ENCODE measurements at places on chromosomes 2 and 18. TPM values are rescaled to one million over a fixed set of nuclear protein-coding genes. Genes with fewer than 3 reads are reported as not detected.

GRCh38 chr2:101883860-101884259, 107.9 kb upstream of the IL1R2 start:
- ATAC-seq, result peak; percentile 95

- no peak for ATAC-seq
These were observed 352 bp upstream of the HOXD12 start for GRCh38 chr2:176099159-176099727.

- ATAC-seq, result no peak
These were observed 12.3 kb downstream of the TOGARAM2 start for GRCh38 chr2:28993206-28993960.

GRCh38 chr2:193523662-193524061, 1328.9 kb upstream of the TMEFF2 start:
- no peak for ATAC-seq

- no peak for ATAC-seq
These were observed 144.6 kb upstream of the SETBP1 start for GRCh38 chr18:44536046-44536445.

GRCh38 chr2:127911737-127912136, 26.0 kb upstream of the AMMECR1L start:
- ATAC-seq, result no peak

DNA sequence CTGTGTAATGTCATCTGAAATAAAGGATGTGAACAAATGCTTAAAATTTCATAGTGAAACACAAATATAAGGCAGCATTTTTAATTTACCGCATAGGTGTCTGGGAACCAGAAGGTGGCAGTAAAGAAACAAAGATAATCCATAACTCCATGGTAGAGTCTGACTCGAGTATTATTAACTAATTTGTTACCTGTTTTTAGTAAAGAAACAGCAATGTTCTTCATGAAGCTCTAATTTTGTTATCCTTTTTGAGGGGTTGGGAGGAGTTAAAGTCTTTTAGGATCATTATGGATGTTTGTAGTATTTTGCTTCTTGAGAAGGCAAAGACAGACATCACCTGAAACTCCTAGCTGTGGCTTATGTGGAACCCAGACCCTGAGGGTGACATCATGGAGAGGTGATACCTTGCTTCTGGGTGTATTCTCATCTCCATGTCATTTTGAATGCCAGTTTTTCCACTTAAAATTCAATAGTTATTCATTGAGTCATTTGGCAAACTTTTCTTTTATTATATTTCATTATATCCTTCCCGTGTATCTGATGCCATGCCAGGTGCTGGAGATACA, 286.2 kb upstream of the EPAS1 start:
- ATAC-seq, result peak; percentile 48

- no peak for ATAC-seq
These were observed 56.8 kb downstream of the DPP4 start for GRCh38 chr2:162017233-162017632.

DNA sequence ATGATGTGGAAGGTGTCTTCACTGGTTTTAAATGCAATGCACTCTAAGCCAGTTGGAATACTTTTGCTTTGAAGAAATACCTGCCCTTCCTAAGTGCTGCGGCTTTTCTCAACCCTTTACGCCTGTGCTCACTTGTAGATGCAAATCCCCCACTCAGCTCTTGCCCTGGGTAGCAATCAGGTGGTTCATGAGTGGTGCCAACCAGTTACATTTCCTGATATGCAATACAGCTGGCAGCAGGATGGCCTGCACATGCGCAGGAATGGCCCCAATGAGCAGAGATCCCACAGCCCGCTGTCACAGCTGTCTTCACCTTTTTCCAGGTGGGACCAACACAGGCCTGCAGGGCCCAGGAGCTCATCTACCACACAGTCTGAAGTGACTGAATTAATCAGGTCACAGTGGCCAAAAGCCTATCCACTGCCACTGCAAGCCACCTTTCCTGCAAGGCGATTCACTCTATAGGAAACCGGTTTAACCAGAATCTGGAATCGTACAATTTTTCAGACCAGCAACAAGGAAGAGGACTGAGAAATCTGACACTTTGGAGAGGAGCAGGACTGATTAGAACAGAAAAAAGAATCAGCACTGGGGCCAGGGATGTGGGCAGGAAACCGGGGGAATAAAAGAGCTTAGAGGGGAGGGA, 247.8 kb downstream of the MYT1L start:
- ATAC-seq, result no peak

- ATAC-seq, result no peak
These were observed 125.8 kb upstream of the HNMT start for GRCh38 chr2:137838255-137839092.

- ATAC-seq, result no peak
These were observed 239.9 kb downstream of the SPAG16 start for GRCh38 chr2:213524164-213524563.

GRCh38 chr18:48022531-48023329, 92.3 kb upstream of the SMAD2 start:
- peak; percentile 49 for ATAC-seq

- ATAC-seq, result peak; percentile 95
These were observed 242.9 kb upstream of the GYPC start for GRCh38 chr2:126413079-126413478.

DNA sequence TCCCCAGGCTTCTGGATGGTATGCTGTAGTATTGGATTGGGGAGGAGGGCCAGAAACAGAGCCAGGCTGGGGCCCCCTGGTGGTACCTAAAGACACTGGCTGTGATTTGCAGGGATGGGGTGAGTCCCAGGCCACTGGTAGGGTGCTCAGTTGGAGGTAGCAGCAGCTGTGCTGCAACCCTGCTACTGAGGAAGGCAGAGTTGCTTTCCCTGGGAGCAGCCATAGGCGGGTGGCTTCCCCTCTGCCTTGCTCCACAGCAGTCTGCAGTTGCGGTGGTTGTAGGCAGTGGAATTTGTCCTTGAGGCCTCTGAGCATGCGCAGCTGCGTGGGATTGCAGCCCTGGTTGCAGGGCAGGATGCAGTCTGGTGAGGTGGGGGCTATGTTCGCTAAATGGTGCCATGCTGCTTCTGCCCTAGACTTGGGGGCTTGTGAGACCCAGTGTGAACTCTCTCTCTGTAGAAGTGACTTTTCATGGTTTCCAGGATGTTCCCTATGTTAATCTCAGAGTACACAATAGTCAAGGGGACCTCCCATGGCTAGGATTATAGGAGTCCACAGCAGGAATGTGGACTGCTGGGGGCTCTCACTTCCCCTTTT, 443.5 kb downstream of the XIRP2 start:
- no peak for ATAC-seq

DNA sequence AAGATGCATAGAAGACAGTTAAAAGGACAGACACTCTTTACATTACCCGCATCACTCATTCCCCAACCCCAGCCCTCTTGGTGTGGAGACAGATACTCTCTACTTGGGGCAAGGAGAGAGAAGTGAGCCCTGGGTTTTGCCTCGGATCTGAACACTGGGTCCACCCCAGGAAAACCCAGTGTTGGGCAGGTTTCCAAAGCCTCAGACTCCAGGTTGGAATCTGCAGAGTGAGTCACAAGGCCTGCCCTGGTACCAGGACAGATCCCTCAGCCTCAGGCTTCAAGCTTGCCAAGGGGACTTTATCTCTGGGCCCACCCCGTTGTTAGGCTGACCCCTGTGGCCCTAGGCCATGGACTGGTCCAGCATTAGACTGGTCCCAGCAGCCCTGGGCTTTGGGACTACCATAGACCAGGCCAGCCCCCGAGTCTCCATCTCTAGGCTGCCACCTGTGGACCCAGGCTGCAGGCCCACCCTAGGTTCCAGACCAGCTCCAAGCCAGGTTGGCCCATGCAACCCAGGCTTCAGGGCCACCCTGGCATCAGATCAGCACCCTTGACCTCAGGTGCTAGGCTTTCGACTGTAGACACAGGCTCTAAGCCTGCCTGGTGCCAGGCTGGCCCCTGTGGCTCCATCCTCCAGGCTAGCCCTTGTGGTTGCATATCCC, 112.8 kb downstream of the GULP1 start:
- no peak for ATAC-seq

GRCh38 chr2:153408710-153409385, 69.7 kb downstream of the RPRM start:
- no peak for ATAC-seq

GRCh38 chr18:7572822-7573221, 5.7 kb downstream of the PTPRM start:
- peak; percentile 77 for ATAC-seq

GRCh38 chr18:62838475-62839098, 123.2 kb downstream of the PHLPP1 start:
- ATAC-seq, result no peak

- no peak for ATAC-seq
These were observed 102.1 kb upstream of the HS6ST1 start for GRCh38 chr2:128420776-128421175.

- ATAC-seq, result no peak
These were observed 1.0 kb downstream of the VIT start for GRCh38 chr2:36697424-36698066.

GRCh38 chr2:40872580-40872979, 420.7 kb upstream of the SLC8A1 start:
- no peak for ATAC-seq

DNA sequence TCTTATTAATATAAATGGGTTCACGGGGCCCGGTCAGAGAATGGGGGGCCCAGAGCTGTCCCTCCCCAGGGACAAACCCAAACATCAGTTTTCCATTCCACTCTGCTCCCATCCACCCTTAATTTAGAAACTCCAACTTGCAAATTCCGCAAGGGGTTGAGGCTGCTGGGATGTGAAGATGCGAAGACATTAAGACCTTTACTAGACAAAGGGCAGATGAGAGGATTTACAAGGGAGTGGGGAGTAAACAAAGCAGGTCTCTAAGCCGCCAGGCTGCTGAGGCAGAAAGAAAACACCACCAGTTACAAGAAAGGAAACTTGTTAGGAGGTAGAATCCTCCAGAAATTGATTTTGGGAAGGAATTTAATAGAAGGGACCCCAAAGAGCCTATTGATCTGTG, 33.1 kb downstream of the MARCO start:
- no peak for ATAC-seq

DNA sequence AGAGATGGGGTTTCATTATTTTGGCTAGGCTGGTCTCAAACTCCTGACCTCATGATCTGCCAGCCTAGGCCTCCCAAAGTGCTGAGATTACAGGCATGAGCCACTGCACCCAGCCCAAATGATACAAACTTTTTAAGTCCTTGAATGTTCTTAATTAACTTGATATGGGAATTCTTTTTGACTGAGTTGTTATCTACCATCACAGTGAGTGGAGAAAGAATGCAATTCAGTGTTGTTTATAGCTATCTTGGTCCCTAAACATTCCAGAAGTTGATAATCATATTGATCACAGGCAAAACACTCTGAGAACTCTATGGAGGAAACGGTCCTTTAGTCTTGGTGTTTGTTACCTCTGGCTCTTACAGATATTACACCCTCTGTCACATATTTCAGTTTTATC, 1072.5 kb downstream of the SUCLG1 start:
- no peak for ATAC-seq

DNA sequence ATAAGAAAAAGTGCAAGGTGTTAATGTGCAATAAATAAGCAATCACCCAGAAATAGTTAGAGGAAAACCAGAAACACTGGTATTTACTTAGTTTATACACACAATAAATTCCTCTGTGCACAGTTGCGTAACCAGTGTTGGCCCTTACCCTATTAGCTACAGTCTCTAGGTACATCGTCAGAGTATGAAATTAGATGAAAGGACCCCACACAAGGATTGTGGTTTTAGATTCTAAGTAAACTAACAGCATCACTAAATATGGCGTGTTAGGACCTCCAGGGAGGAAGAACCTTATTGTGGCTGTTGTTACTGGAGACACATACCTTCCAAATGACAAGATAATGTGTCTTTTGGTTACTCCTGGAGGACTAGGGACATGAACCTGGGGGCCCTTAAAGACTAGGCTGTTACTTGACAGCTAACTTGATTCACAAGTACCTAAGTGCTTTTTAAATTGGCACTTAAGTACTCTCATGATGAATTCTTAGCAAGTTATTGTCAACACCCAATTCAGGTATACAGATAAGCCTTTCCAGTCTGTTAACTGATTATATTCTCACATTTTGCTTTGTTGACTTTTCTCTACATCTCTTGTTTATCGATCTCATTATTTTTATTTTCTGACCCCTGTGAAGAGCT, 115.3 kb downstream of the FEZ2 start:
- ATAC-seq, result no peak

- ATAC-seq, result no peak
These were observed 25.6 kb downstream of the GCA start for GRCh38 chr2:162369551-162369950.

DNA sequence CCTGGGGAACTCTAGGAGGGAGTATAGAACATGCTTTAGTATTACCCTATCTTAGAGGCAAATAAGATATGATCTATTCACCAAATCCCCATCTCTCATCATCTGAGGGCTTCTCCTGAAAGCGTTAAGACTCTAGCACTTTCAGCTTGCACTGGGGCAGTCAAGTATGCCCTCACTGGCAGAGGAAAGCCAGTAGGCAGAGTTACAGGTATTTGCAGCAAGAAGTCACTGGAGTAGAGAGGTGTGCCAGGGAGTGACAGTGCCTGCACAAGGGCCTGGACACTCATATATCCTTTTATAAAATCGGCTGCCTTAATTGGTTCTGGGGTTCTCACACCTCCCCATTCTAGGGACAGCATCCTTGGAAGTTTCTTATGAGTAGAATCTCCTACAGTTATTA, 31.9 kb upstream of the CCDC85A start:
- ATAC-seq, result no peak

- ATAC-seq, result no peak
These were observed 40.2 kb downstream of the SLC35F5 start for GRCh38 chr2:113716291-113716690.

DNA sequence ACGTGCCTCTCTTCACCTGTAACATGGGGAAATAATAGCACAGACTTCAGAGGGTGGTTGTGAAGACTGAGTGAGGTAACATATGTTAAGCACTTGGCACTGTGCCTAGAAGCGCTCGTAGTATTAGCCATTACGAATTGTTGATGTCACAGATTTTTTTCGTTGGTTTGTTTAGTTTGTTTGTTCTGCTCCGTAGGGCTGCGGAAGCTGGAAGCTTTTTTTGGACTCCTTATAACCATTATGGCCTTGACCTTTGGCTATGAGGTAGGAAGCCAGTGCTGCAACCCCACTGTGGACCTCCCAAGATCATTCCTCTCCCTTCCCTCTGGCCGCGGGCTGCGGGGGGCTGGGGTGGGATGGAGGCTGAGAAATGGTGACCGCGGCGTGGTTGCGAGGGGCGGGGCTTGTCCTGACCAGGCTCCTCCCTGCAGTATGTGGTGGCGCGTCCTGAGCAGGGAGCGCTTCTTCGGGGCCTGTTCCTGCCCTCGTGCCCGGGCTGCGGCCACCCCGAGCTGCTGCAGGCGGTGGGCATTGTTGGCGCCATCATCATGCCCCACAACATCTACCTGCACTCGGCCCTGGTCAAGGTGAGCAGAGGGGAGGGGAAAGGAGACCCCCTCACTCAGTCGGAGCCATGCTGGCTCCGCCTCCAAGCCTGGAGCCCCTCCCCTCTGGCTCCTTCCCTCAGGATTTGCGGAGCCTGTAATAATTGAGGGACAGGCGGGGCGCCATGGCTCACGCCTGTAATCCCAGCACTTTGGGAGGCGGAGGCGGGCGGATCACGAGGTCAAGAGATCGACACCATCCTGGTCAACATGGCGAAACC, 5.5 kb downstream of the SLC11A1 start:
- no peak for ATAC-seq

GRCh38 chr2:145802133-145802532, 1282.2 kb upstream of the ZEB2 start:
- ATAC-seq, result no peak

GRCh38 chr2:10136101-10136934, 13.8 kb downstream of the RRM2 start:
- peak; percentile 20 for ATAC-seq

The SLC30A3 gene
- 0.50 TPM for total RNA-seq

The RGPD3 gene
- total RNA-seq, result 0.35 TPM

The PROKR1 gene
- not detected for total RNA-seq

The CAPN10 gene
- 42.3 TPM for total RNA-seq

The ACKR3 gene
- total RNA-seq, result 0.86 TPM

The LOXHD1 gene
- not detected for total RNA-seq

The MRPS9 gene
- total RNA-seq, result 38.4 TPM

The C1GALT1C1L gene
- not detected for total RNA-seq

The ABCG8 gene
- not detected for total RNA-seq

Measured in activated T-helper 17 cell treated with anti-CD3 and anti-CD28 coated beads, Interleukin-2, amount 50 U/mL, for 72 hours (primary cell).